ENCODE measurements at places on chromosomes 12 and 14.

GRCh38 chr12:86600664-86601231 is 344.6 kb upstream of the MGAT4C start:
- no peak for DNase-seq

GRCh38 chr12:8637666-8638065 is 25.0 kb downstream of the MFAP5 start:
- no peak for DNase-seq

DNA sequence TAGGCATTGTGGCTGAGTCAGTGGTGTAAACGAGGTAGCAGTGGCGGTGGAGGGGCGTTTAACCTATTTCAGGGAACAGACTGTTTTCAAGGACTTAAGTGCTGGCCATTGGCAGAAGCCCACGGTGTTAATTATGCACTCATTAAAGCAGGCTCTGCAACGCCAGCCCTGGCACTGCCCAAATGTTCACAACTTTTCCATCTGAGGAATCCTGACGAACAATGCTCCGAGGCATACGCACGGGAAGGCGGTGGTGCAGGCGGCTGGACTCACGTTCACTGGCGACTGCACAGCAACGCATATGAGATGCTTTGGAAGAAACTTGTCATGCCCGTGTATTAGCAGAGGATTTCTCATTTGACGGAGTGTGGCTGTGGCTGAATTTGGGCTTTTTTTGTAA is 70.6 kb upstream of the SLC24A4 start:
- DNase-seq, result no peak

- no peak for DNase-seq
These were observed 2.7 kb downstream of the JAG2 start for GRCh38 chr14:105165761-105166485.

DNA sequence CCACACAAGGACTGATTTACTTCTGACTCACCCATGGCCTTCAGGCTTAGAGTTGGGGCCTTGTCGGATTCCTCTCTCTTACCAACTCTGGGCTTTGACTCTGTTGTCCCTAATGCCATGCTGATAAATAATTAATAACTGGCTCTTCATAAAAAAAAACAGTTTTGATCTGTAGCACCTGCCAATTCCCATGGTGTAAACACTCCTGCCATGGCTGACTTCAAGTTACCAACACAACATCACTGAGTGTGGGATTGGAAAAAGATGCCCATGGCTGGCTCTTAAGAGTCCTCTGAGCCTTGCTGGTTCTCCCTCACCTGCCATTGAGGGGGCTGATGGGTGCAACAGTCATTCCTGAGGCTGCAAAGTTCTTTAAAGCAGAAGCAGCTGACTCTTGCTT is 104.8 kb downstream of the KIF26A start:
- no peak for DNase-seq

DNA sequence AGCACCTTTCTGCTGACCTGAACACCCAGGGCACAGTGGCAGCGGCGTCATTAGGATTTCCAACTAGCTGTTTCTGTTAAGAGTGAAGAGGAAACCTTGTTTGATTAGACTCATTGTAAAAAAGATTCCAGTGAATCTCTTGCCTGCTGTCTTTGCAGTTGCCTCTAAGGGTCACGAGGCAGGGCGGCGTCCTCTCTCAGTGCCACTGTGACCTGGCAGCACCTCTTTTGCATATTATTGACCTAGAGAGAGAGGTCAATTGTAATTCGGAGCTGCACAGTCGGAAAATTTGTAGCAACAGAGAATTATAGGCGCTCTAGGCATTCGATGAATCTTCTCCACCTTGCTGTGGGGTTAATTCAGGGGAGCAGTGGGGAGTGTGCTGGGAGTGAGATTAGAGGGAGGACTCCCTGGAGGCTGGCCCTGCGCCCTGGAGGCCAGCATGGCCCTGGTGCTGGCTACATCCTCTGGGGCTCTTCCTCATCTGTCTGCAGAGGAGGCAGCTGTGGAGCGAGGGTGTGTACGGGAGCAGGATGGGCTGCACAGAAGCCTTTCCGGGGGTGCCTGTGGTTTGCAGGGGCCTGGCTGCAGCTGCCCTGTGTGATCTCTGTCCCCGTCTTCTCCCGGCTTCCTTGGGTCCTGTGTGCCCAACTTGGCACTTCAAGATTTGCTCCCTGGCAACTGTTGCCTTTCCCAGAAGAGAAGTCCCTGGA is 14.3 kb downstream of the PACS2 start:
- no peak for DNase-seq

- no peak for DNase-seq
These were observed 176.9 kb downstream of the ANO2 start for GRCh38 chr12:5768171-5768570.

GRCh38 chr12:69329669-69330428 is 18.3 kb upstream of the LYZ start:
- DNase-seq, result no peak

GRCh38 chr14:101729382-101729781 is 32.1 kb upstream of the PPP2R5C start:
- no peak for DNase-seq

DNA sequence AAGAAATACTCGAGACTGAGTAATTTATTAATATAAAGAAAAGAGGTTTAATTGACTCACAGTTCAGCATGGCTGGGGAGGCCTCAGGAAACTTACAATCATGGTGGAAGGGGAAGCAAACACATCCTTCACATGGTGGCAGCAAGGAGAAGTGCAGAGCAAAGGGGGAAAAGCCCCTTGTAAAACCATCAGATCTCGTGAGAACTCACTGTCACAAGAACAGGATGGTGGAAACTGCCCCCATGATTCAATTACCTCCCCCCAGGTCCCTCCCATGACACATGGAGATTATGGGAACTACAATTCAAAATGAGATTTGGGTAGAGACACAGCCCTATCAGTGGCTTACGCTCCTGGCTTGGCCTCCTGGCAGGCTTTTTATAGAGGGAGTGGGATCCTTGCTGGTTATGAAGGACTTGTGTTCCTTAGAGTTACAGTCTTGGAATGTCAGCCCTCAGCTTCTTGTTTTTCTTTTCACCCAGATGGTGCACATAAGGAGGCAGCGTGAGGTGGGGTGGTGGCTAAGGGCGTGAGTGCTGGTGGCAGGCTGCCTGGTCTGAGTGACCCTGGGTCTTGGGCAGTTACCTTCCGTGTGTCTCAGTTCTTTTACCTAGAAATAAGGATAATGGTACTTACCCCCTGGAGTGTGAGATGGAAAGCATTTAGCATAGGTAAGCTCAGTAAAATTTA is 25.7 kb downstream of the TRAF3 start:
- no peak for DNase-seq

GRCh38 chr14:101320396-101320795 is 240.9 kb upstream of the DIO3 start:
- no peak for DNase-seq

- DNase-seq, result no peak
These were observed 229.7 kb downstream of the TTC6 start for GRCh38 chr14:37824939-37825712.

DNA sequence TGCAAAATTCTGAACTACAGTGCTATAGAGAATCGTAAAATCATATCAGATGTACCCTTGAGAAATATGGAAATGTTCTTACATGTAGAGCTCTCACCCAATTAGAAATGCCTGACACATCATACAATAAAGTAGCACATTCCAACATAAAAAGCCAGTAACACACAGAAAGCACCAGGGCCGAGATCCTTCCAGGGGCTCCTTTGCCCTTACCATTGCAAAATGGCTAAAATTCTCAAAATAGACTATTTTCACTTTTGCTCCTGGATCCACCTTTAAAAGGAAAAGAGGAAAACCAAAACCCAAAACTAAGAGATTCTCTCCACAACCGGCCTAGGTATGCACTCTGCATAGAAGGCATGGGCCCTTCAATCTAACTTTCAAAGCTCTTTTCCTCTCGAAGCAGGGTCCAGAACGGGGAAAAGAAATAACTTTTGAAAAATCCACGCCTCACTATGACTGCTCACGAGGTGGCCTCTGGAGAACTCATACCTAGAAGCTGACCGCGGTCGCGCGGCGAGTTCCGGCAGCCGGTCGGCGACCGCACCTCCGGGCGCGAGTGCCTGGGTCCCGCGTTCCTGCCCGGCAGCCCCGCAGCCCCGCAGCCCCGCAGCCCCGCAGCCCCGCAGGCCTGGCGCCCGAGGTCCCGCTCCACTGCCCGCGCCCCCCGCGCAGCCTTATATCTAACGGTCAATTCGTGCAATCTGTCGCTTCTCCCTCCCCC is 2.7 kb downstream of the OTX2 start:
- no peak for DNase-seq

DNA sequence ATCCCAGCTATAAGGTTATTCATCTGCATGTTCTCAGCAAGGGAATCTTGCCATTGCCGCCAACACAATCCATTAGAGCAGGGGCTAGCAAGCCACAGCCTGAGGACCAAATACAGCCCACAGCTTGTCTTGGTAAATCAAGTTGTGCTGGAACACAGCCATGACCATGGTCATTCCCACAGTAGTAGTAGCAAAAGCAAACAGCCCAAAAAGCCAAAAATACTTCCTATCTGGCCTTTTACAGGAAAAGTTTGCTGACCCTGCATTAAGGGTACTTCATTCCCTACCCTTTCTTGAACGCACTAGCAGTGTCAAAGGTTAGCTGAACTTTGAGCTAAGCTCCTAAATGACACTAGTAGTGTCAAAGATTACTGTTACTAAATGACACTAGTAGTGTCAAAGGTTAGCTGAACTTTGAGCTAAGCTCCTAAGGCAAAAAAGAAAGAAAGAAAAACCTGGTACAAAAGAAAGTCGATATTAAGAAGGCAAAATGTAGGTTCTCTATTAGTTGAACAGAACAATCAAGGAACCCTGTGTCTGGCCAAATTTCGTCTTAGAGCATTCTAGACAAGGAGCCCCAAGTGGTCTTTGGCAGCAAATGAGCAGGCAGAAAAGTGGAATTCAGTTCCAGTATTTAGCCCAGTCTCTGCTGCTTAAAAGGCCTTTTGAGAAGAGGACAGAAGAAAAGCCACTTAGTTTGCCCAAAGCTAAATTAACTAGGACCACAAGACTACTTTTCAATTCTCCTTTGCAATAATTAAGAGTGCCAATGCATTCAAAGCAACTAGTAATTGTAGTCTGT is 67.7 kb downstream of the NT5DC3 start:
- no peak for DNase-seq

GRCh38 chr12:133181238-133181959 is at the start of gene ZNF268:
Gene ZNF268, plus strand, starts transcription at chr12:133181495. Its CDS starts 503 bp downstream, at chr12:133181998.
- peak; percentile 78 for DNase-seq

- DNase-seq, result no peak
These were observed 168.6 kb downstream of the ALX1 start for GRCh38 chr12:85448548-85449139.

DNA sequence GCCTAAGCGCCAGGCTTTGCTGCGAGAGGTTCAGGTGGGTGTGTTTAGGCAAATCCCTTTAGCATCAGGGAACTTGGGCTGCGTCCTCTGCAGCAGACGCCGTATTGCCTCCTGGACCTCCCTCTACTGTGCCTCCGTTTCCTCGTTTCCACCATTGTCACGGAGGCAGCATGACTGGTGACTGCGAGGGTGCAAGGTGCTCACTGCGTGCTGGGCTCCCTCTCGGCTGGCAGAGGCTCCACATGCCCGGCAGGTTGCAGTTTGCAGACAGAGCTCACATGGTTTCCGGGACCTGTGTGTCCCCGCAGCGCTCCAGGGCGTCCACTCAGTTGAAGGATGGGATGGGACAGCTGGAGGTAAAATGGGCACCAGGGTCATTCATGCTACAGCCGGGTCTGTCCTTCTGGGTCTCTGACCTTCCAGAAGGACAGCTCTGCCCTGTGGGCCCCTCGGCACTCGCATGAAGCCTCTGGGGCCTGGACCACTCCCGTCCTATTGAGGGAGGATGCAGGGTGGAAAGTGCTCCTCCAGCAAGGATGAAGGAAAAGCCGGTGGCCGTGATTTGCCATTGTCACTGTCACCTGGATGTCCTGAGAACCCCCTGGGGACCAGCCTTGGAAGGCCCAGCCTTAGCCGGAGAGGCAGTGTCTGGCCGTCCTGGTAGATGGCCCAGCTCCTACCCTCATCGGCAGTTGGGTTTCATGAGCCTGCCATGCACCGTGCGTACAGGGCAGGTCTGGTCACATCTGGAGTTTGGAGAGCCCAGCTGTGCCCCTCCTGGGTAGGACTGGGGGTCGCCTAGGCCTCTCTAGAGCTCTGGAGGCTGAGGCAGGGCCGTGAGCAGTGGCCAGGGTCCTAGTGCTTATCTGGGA is 146.5 kb downstream of the KIF26A start:
- no peak for DNase-seq

GRCh38 chr12:48105321-48105866 is 485 bp downstream of the SENP1 start:
- DNase-seq, result peak; percentile 21

- peak; percentile 53 for DNase-seq
These were observed 376.8 kb downstream of the DPF3 start for GRCh38 chr14:72516936-72517700.

DNA sequence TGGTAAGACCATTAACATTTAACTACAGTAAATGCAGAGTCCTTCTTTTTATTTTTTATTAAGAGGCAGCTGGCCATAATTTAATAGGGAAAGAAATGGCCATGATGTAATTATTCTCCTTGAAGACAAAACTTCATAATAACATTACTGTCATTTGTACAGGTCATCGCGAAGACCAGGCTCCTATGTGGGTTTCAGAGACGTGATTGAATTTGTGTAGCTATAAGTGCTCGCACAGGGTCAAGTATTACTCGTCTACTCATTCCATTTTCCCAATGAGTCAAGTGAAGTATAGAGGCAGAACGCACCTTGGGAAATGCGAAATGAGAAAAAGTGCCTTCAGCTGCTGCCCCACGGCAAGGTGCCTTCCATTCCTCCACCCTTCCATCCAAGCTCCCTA is 40.4 kb downstream of the EGLN3 start:
- no peak for DNase-seq

GRCh38 chr12:104187446-104188155 is 28.0 kb upstream of the TXNRD1 start:
- no peak for DNase-seq

DNA sequence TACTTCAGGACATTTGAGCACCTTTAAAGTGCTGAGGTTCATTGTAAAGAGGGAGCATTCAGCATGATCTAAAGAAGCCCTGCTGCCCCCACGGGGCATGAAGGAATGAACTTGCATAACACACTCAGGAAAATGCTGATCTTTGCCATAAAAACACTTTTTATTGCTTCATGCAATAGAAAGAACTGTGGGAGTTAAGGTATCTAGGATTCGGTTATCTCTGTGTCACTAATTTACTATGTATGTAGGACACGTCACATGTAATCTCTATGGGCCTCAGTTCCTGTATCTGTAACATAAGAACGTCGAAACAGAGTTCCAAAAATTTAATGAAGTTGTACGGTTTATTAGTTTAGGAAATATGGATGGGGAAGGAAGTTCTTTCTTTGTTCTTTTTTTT is 33.0 kb downstream of the BTBD7 start:
- DNase-seq, result no peak

- no peak for DNase-seq
These were observed 13.4 kb downstream of the DDX51 start for GRCh38 chr12:132130690-132131089.

DNA sequence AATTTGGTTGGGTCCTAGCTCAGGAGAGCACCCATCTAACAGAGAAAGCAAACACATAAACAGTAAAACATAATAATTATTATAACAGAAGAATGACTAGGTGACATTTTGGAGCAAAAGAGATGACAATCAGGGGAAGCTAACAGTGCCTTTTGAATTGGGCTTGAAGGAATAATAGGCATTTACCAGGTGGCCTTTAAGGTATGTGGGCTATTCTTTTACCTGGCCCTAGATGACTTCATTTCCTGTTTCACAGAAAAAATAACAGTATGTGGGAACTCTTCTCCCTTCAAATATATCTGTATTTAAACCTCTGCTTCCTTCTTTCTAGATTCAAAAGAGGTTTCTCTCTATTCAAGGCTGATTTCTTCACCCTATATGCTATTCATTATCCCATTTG is 3.8 kb downstream of the IRAK4 start:
- DNase-seq, result no peak
